ENCODE measurements at places on chromosomes 3 and 15.

GRCh38 chr15:95930659-95931375 is 399.7 kb upstream of the NR2F2 start:
- no peak for DNase-seq

- DNase-seq: no peak
Measured at GRCh38 chr15:78345396-78346125, 5.4 kb downstream of the CRABP1 start.

DNA sequence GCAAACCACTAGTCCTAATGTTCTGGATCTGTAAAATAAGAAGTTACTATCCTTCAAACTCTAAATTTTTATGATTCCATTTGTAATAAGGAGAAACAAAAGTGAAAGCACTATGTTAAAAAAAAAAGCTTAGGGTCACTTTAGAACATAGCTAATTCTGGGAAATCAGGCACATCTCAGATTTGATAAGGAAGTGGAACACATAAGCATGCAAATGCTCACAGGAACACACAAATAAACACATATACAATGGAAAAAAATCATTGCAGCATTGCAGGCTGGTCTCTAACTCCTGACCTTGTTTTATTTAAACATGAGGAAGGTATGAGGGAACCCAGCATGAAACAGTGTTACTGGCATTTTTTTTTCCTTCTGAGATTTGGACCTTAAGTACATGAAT is 63.2 kb upstream of the TNFSF10 start:
- no peak for DNase-seq

GRCh38 chr15:35936284-35936683 is 390.3 kb upstream of the DPH6 start:
- DNase-seq: no peak

DNA sequence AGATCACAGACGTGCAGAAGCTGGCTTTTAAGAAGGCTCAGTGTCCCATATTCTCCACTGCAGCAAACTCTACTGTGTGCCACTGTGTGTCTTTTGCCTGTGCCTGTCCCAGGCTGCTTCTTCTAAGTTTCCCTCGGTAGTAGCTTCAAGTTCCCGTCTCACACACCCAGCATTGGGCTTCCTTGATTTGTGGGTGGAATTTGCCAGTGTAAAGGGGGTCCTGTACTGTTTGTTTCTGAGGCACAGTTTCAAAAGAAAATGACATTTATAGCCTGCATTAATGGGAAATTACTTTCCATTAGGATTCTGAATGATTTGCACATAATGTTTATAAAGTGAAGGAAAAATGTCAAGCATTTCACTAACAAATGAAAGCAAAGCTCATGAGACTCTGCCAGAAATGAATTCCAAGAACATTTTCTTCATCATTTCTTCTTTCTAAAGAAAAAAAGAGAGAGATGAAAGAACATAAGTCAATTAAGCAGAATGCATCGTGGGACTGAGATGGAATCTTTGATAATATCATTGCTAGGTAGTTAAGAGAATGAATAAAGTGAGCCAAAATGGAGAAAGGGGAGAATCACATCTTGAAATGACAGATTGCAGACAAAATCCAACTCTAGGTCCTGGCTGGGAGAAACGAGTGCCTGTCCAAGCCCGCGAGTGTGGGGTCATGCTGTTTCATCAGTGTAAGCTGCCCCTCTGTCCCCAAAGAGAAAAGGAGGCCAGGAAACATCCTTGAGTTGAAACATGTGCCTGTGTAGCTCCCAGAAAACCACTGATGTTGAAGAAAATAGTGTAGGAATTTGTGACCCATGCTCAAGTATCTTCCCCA is 48.6 kb upstream of the ADAMTSL3 start:
- DNase-seq: no peak
